ENCODE measurements at places on chromosomes 4 and X.

GRCh38 chr4:1234309-1234695 lies 14.6 kb downstream of the CTBP1 start:
- no peak for DNase-seq

- peak; percentile 87 for DNase-seq
Measured at GRCh38 chrX:73577361-73577760, 14.4 kb downstream of the CHIC1 start.

- DNase-seq: no peak
Measured at GRCh38 chr4:75502671-75503070, 11.5 kb downstream of the RCHY1 start.

DNA sequence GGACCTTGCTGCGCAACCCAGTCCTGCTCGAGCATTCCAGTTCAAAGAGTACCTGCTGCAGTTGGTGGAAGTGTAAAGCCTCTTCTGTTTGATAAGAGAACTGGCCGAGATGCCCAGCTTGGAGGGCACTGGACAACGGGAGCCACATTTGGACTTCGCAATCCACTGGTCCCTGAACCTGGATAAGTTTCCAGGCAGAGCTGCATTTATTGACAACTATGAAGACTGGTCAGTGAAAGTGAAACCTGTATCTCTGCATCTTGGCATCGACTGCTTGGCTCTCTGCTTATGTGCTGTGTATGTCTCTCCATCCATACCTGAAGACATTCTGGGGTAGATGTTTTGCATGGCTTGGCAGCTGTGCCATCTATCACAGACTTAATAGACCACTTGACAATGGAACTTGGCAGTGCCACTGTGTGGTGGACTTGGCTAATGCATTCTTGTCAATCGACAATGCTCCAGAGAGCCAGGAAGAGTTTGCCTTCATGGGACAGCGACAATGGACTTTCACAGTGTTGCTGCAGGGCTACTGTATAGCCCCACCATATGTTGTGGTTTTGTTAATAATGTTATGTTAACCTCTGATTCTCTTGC lies 43.5 kb upstream of the ZBTB33 start:
- no peak for DNase-seq

GRCh38 chr4:14916554-14917297 lies 85.6 kb upstream of the CPEB2 start:
- no peak for DNase-seq

DNA sequence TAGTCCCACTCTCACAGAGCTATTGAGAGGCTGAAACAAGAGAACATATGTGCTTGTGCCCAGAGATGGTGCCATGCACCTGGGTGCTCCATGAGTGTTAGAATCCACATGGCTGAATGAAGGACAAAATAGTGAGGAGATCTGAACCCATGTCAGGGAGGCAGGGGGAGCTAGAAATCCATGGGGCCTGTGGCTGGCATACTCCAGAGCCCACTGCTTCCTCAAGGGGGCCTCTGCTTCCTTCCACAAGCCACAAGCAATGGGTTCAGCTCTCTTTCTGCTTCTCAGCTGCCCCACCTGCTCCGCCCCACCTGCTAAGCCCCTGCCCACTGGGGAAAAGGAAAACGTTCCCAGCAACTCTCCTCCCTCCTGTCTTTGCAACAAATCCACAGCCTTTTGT lies 46.1 kb downstream of the PJA1 start:
- peak; percentile 32 for DNase-seq

DNA sequence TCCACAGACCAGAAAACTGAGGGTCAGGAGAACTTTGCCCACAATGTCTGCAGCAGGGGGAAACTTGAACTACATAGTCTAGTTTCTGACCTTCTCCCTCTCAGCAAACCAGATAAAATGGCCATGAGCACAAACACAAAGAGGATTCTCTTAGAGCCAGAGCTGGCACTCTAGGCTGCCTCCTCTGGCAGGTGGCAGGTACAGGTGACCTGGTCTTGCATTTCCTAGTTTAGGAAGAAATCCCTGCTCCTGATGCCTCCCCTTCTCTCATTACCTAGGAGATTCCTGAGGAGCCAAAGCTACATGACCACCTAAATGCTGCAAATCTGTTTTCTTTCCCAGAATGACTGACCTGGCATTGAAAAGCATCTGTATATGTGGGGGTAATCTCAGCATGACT lies 45.1 kb downstream of the ARHGEF9 start:
- no peak for DNase-seq
